Esophagus squamous epithelium (tissue), 5 donors: ENCODE measurements at places on chromosomes 2 and 18. TPM values are rescaled to one million over a fixed set of nuclear protein-coding genes. Genes with fewer than 3 reads are reported as not detected.

SCYGR4 gene
- total RNA-seq: not detected

ACVR1C gene
- 0.04 TPM for total RNA-seq

DNA sequence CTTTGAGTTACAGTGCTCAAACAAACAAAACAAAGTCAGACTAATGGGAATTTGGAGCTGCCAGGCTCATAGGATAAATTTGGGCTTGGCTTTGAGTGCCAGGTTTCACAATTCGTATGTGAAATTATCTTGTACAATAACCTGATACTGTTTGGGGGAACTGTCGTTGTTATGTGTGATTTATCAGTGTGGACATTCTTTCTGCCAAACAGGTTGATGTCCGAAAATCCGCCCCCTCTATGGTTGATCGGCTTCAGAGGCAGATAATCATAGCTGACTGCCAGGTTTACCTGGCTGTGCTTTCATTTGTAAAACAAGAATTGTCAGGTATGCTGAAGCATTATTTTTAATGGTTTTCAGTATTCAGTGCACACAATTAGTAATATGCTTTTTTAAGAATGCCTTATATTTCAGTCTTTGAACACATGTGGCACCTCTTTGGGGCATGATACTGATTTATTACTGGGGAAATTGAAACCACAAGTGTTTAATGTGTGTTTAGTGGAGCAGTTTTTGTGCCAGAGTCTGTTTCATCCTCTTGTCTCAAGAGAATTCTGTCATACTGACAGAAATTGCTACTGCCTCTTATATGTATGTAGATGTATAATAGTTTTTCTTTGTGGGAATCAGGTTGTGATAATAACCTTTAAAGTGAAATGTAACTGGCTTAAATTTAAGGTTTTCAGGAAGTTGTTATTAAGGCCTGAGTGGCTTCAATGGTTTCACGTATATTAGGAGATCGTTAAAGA, 54.6 kb downstream of the TTC39C start:
- no peak for DNase-seq

SH2D6 gene
- not detected for total RNA-seq

GRCh38 chr2:201628545-201628944, 14.8 kb downstream of the TMEM237 start:
- DNase-seq: no peak

ADGRF3 gene
- total RNA-seq: not detected

CRYBA2 gene
- total RNA-seq: not detected

SP140 gene
- 2.3 TPM for total RNA-seq

DNA sequence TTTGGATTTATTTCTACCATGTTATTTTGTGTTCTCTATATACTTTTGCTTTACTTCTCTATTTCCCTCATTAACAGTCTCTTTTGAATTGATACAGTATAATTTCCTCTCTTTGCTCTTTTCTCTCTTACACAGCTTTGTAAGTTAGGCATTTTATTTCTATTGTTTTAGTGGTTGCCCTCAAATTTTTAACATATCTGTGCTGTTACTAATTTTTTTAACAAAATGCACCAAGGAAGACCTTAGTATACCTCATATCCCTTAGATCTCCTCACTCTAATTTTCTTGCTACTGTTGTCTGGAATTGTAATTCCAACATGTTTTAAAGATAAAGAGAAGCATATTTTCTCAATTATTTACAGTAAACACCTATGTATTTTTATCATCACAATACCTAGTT, 416.8 kb upstream of the SLC14A2 start:
- no peak for DNase-seq

CD8B2 gene
- total RNA-seq: not detected

GRCh38 chr2:195910570-195910969, 158.1 kb downstream of the DNAH7 start:
- DNase-seq: no peak

NT5DC4 gene
- not detected for total RNA-seq

GRCh38 chr2:222709191-222709891, 37.9 kb downstream of the MOGAT1 start:
- no peak for DNase-seq

GRCh38 chr2:28274911-28275685, 117.6 kb upstream of the FOSL2 start:
- DNase-seq: no peak

SLC5A7 gene
- total RNA-seq: 0.19 TPM

DNA sequence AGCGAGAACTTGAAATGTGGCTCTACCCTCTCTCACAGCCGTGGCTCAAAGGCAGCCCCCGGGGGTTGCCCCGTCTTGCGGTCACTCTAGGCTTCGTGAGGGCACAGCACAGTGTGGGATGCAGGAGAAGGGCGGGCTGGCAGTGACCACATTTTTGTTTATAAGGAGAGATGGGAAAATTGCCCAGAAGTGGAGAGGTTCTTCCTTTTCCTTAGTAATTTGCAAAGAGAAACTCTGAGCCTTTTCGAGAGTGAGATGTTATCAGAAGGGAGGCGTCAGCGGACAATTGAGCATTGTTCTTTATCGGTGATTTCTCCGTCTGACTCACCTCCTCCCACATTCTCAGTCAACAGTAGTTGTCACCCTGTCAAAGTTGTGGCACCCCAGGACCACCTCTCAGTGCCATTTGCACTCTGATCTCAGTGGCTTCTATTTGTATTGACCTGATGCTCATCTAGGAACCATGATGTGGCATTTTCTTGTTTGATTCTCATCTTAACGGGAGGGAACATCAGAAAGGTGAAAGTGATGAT, 89.6 kb downstream of the ACAA2 start:
- no peak for DNase-seq

GRCh38 chr2:136486115-136486514, 279.2 kb upstream of the THSD7B start:
- no peak for DNase-seq

GRCh38 chr2:209401788-209402187, 22.1 kb upstream of the MAP2 start:
- no peak for DNase-seq

VWA3B gene
- total RNA-seq: not detected

GRCh38 chr2:166539340-166540162, 45.5 kb upstream of the SCN7A start:
- no peak for DNase-seq

DNA sequence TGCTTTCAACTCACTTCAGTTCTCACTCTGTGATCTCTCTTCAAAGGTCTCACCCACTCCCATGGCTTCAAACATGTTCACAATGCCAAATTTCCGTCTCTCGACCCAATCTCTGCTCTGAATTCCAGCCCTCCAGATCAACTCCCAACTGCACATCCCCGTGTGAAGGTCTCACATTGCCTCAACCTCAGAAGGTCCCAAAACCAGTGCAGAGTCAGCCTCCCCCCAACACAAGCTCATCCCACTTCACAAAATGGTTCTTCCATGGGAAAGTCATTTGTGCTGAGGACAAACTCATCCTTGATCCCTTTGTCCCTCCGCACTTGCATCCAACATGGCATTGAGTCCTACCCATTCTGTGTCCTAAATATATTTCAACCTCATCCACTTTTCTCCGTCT, 31.0 kb upstream of the GNAL start:
- no peak for DNase-seq

DNA sequence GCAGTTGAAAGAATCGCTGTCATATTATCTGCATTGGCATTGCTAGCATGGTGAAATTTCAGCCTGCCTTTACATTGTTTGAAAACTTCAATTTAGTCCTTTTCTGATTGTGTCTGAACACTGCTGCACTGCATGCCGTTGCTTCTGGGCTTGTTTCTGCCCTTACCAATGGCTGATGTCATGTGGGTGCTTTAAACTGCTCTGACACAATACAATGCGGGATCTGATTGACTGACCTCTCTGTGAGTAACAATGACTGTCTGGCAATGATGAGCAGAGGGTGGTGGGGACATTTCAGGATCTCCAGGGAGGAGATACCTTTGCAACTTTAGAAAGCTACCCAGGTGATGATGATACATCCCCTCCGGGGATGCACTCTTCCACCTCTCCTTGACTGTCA, 119.5 kb upstream of the ZBTB14 start:
- DNase-seq: no peak

POTEI gene
- not detected for total RNA-seq

DNA sequence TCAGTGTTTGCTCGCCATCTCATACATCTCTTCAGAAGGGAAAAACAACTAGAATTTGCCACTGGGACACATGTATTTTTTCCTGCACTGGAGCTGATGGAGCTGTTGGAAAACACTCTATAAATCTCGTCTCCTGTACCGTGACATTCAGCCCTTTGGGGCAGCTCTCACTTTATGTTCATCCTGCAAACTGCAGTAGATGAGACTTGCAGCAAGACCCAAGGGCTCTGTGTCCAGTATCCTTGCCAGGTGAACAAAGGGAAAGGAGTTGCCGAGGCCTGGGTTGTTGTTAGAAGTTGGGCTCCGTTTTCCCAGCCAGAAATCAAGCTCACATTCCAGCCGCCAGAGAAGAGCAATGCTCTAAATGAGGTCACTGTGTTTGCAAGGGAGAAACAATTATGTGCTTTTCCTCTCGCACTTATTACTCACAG, 285.1 kb downstream of the SLC4A3 start:
- no peak for DNase-seq

DNA sequence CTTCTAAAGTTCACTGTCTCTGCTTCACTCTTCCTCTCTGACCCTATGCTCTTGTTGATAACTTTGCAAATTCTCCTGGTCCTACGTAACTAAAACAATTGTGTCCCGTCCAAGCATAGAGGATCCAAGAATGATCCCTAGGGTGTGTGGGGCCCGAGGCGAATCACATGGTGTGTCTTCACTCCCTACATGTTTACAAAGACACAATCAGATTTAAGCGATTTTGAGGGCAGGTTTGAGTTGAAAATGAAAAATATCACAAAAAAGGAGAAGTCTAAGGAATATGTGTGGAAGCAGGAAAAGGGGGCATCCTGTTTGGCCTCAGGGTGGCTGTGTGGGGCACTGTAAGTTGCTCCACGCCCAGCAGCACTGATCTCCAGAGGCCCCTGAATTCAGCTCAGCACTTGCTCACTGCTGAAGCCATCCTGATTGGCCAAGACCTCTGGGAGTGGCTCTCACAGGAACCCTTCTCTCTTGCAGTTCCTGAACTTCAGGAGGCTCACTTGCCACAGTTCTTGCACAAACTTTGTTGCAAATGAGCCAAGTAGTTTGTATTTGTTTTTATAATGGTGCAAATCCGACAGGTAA, 363.6 kb downstream of the ZNF521 start:
- no peak for DNase-seq

- no peak for DNase-seq
These were observed 45.1 kb downstream of the VAPA start for GRCh38 chr18:9958861-9959399.
